ENCODE measurements at places on chromosomes 4 and X.

- DNase-seq, result no peak
Observed at GRCh38 chr4:15293711-15294110, 134.1 kb upstream of the C1QTNF7 start.

GRCh38 chr4:130238121-130238520, 1142.2 kb downstream of the C4orf33 start:
- no peak for DNase-seq

GRCh38 chrX:136049608-136050007, 64.4 kb downstream of the SLC9A6 start:
- DNase-seq, result no peak

GRCh38 chr4:33696586-33696985, 2547.7 kb downstream of the ARAP2 start:
- DNase-seq, result no peak

DNA sequence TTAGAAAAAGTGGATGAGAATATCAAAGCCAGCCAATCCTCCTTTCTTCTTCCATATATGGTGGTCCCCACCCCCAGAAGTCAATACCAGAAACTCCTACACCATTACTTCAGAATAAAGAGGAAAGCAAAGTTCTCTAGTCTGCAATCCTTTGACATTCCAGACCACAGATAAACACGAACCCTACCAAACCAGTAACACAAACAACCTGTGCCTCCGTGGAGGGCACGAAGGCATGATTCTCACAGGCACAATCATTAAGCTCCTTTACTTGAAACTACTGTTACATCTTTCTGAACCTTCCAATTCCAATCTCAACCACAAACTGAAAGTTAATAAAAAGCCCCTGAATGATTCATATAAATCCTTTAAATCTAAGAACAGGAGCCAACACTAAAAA, 16.3 kb downstream of the MAML3 start:
- DNase-seq, result no peak

GRCh38 chr4:15986907-15987306, 23.9 kb upstream of the FGFBP2 start:
- no peak for DNase-seq

GRCh38 chrX:153780678-153781427, at the start of gene SRPK3:
Gene SRPK3 (plus strand): TSS chrX:153781041. CDS start chrX:153781087, 46 bp downstream.
- DNase-seq, result no peak
